ENCODE measurements at places on chromosomes 1 and 21.

GRCh38 chr1:58548371-58548770, 1.8 kb upstream of the OMA1 start:
- no peak for ATAC-seq

DNA sequence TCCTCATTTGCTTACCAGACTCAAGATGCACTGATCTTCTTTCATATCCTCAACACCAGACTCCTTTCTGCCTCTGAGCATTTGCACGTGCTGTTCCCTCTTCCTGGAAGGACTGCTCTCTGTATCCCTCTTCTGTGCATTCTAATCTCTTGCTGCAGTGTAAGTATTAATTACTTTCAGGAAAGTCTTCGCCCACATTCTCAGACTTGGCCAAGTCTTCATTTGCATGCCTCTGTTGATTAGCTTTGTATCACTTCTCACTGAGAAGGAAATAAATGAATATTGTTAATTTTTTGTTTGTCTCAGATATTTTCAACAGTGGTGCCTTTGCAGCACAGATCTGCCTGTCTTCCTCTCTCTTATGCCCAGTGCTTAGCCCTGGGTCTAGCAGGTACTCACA, 50.3 kb upstream of the RAB3GAP2 start:
- no peak for ATAC-seq

DNA sequence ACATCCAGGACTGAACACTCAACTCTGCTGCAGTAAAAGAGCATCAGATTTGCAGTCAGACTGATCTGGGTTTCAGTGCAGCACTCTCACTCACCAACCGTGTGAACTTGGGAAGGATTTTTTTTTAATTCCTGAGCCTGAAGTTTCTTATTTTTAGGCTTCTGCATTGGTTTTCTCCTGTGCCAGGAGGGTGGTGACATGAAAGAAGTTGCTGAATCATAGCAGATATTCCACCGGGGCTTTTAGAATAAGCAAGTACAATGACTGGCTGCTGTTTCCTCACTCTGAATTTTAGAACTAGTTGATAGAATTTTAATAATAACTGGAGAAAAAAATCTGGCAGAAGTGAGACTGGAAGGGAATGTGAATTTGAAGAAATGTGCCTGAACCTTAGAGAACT, 11.6 kb downstream of the ADAM30 start:
- ATAC-seq: no peak

DNA sequence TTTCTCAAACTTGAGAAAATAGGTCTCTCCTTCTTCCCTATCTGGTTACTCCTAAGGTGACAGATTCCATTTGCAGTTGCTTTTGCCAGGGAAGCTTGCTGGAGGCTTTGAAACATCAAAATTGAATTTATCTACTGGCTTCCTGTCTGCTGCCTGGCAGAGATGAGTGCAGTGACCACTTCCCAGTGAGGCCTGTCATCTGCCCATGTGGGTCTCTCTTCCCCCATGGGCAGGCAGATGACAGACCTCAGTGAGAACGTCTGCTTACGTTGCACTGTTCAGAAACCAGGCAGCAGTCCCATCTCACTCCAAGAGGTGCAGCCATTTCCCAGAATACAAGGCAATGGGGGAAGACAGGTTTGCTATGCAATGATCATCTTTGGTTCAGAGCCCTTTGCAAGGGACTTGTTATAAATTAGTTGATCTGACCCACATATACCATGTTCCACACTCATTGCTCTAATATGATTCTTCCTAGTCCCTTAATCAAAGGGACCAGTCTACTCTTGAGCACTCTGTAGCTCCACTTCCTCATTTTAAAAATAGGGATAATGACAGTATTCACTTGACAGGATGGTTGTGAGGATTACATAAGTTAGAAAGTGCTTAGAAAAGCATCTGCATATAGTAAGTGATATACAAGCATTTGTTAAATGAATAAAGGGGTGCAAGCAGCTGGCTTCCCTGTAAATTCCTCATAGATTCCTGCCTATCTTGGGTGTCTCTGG, 10.6 kb downstream of the PGBD5 start:
- no peak for ATAC-seq

DNA sequence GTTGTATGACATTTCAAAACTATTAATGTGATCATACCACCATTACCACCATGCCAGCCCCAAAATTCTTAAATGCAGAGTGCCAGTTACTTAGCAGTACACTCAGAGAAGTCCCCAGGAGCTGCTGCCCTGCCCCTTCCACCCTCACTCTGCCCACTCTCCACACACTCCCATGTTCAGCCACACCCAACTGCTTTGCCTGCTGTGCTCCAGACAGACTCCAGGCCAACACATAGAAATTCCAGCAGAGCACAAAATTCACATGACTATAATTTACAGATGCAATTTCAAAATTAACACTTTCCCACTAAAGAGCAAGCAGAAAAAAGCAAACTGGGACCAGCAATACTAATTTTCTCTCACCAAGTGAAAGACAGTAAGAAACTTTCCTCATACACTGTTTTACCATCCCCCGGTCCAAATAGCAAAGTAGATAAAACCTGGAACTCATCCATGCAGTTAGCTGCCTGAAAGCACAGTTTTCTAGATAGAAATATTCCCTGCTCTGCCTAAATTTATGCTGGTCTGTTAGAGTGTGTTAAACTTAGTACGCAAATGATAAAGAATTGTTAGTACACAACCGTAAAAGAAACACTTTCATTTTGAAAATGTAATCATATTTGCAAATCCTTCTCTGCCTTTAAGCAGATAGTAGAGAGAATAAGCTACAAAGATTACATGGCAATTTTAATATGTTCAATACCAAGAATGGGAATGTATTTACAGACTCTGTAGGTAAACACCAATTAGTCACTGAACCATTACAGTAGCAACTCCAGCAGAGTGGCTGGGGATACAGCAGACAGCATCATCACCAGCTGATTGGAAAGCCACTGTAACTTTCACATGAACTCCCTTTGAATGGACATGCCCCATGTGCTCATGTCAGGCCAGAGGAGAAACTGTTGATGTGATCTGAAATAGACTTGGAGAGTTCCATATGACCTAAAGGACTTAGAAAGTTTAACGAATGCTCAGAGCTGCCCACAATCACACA, 176.5 kb downstream of the VAV3 start:
- ATAC-seq: no peak

Measured in stimulated activated memory B cell treated with anti-CD40 and anti-IgM and Interleukin-4, amounts not matched to agents 10 μg/mL and 1 μg/mL and 100 μg/mL, for 72 hours (primary cell).